M059J (cell line): ENCODE measurements at places on chromosomes 11 and 22. TPM values are rescaled to one million over a fixed set of nuclear protein-coding genes. Genes with fewer than 3 reads are reported as not detected.

The LAYN gene
- 108 and 113 TPM in 2 replicates for total RNA-seq

The FAM83F gene
- total RNA-seq = not detected in 2 replicates

The CLDN5 gene
- total RNA-seq = not detected in 2 replicates

The NOX4 gene
- total RNA-seq = not detected in 2 replicates

The TEX12 gene
- total RNA-seq = 0.22 TPM in 1 of 2 replicates, not detected in the other

The SPI1 gene
- not detected in 2 replicates for total RNA-seq
